Glutamatergic neuron (in vitro differentiated cells): ENCODE measurements at places on chromosomes 4 and X.

DNA sequence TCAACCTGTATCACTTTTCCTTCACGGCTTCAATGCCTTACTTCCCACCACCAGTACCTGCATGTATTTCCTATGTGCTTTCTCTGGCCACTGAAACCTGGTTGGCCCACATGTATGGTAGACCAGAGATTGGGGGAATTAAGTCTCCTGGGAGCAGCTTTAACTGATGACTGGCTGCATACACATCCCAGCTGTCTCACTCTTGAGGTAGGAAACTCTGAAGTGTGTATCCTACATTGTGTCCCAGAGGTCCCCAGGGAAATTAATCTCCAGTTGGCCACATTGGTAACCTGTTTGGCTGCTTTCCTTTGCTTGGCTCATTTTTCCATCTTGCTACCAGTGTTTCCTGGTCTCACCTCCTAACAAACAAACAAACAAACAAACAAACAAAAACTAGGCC lies 124.4 kb downstream of the ZNF827 start:
- peaks cover 21% of the 10 kb centered on the region for H3K36me3 ChIP-seq
- H3K27ac ChIP-seq: peak overlapping the region; percentile 14
- H3K27me3 ChIP-seq: peaks cover 6% of the 10 kb centered on the region
- DNase-seq: no peak
- no peak overlapping the region for H3K4me3 ChIP-seq

DNA sequence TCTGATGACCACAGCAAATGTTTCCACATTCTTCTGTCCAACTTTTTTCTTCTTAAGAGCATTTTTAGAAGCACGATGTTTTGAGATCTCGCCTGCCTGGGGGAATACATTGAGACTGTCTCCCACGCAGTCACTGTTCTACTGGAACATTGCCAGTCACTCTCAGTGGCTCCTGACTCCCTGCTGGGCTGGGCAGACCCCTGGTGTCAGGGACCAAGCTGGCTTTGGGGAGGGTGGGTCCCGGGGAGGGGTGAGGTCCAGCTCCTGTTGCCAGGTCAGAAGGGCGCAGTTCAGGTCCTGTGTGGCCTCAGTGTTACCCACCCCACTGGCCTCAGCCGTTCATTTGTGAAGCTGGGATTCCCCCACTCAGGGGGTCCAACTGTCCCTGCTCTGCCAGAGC lies 18.9 kb upstream of the ABLIM2 start:
- H3K4me1 ChIP-seq: no peaks in the 10 kb centered on the region
- no peak for DNase-seq
- H3K27me3 ChIP-seq: peaks cover under 1% of the 10 kb centered on the region
- H3K4me3 ChIP-seq: no peak overlapping the region

DNA sequence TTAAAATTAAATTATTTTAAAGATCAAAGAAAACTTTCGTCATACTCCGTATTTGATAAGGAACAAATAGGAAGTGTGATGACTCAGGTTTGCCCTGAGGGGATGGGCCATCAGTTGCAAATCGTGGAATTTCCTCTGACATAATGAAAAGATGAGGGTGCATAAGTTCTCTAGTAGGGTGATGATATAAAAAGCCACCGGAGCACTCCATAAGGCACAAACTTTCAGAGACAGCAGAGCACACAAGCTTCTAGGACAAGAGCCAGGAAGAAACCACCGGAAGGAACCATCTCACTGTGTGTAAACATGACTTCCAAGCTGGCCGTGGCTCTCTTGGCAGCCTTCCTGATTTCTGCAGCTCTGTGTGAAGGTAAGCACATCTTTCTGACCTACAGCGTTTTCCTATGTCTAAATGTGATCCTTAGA lies at the start of gene CXCL8:
CXCL8 (plus strand) TSS at position 217 of the 426 bp plus-strand sequence; CDS start at position 307, 90 bp downstream.
- H3K4me1 ChIP-seq: no peaks in the 10 kb centered on the region
- DNase-seq: no peak
- H3K4me3 ChIP-seq: no peak within 1 kb of the TSS
- no peaks in the 10 kb centered on the region for H3K27me3 ChIP-seq

- no peak overlapping the region for H3K4me3 ChIP-seq
- DNase-seq: no peak
- H3K4me1 ChIP-seq: no peaks in the 10 kb centered on the region
- H3K36me3 ChIP-seq: no peaks in the 10 kb centered on the region
- no peak overlapping the region for H3K27ac ChIP-seq
Measured at GRCh38 chr4:53315300-53315699, 50.6 kb downstream of the SCFD2 start.

DNA sequence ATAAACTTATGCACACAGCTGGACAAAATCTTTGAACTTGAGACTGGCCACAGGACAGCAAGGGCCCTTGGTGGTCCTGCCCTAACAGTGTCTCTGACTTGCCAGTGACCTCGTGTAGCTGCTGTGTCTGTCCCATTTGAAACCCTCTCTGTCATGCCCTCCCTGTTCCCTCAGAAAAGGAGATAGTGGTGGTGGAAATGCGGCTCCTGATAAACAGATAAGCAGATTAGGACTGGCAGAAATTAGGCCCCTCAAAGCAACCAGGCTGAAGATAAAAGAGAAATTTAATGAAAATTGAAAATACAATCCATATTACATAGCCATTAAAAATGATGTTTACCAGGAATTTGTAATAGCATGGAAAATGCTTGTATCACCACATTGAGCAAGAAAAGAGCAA lies 136.6 kb upstream of the ATP6AP2 start:
- H3K36me3 ChIP-seq: no peaks in the 10 kb centered on the region
- H3K4me3 ChIP-seq: no peak overlapping the region
- peaks cover 1% of the 10 kb centered on the region for H3K4me1 ChIP-seq
- H3K27ac ChIP-seq: no peak overlapping the region

- no peaks in the 10 kb centered on the region for H3K36me3 ChIP-seq
- H3K4me3 ChIP-seq: no peak overlapping the region
- no peak for DNase-seq
- H3K27ac ChIP-seq: no peak overlapping the region
- peaks cover 6% of the 10 kb centered on the region for H3K27me3 ChIP-seq
Measured at GRCh38 chrX:17854531-17854930, 6.6 kb downstream of the RAI2 start.

DNA sequence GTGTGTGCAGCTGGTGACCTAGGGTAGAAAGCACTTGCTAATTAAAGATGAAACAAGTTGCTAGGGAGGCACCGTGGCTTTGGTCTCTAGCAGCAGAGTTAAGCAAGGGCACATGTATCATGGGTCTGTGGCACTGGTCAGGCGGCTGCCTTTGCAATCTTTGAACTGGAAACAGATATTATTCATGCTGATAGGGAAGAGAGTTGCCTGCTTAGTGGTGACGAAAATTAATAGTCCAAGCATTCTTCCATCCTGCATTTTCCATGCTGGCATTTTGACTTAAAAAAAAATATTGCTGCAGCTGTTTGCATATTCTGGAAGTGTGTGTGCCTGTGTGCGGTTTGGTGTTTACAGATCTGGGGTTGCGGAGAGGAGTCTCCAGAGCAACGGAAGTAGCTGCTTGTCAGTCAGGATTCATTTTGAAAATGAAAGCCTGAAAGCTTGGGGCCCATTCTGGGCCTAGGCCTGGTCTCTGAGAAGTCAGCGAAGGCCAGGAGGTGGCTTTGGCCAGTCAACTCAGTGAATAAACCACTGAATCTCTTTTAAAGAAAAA lies 2.3 kb upstream of the SOWAHD start:
- H3K4me1 ChIP-seq: peaks cover 2% of the 10 kb centered on the region
- no peak for DNase-seq
- H3K27me3 ChIP-seq: peaks cover 1% of the 10 kb centered on the region
- no peaks in the 10 kb centered on the region for H3K36me3 ChIP-seq
- H3K4me3 ChIP-seq: no peak overlapping the region
- no peak overlapping the region for H3K27ac ChIP-seq

- H3K4me1 ChIP-seq: peaks cover 6% of the 10 kb centered on the region
- no peaks in the 10 kb centered on the region for H3K36me3 ChIP-seq
- no peak overlapping the region for H3K4me3 ChIP-seq
- H3K27ac ChIP-seq: no peak overlapping the region
- DNase-seq: no peak
- H3K27me3 ChIP-seq: no peaks in the 10 kb centered on the region
Measured at GRCh38 chr4:117893207-117893606, 141.1 kb upstream of the NDST3 start.

DNA sequence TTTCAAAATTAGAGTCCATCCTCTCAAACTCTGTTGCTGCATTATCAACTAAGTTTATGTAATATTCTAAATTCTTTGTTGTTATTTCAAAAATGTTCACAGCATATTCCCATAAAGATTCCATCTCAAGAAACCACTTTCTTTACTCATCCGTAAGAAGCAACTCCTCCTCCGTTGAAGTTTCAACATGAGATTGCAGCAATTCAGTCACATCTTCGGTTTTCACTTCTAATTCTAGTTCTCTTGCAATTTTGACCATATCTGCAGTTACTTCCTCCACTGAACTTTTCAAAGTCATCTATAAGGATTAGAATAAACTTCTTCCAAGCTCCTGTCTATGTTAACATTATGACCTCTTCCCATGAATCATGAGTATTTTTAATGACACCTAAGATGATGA lies 216.6 kb upstream of the SLC7A11 start:
- no peak overlapping the region for H3K27ac ChIP-seq
- no peak for DNase-seq
- no peak overlapping the region for H3K4me3 ChIP-seq
- no peaks in the 10 kb centered on the region for H3K27me3 ChIP-seq

DNA sequence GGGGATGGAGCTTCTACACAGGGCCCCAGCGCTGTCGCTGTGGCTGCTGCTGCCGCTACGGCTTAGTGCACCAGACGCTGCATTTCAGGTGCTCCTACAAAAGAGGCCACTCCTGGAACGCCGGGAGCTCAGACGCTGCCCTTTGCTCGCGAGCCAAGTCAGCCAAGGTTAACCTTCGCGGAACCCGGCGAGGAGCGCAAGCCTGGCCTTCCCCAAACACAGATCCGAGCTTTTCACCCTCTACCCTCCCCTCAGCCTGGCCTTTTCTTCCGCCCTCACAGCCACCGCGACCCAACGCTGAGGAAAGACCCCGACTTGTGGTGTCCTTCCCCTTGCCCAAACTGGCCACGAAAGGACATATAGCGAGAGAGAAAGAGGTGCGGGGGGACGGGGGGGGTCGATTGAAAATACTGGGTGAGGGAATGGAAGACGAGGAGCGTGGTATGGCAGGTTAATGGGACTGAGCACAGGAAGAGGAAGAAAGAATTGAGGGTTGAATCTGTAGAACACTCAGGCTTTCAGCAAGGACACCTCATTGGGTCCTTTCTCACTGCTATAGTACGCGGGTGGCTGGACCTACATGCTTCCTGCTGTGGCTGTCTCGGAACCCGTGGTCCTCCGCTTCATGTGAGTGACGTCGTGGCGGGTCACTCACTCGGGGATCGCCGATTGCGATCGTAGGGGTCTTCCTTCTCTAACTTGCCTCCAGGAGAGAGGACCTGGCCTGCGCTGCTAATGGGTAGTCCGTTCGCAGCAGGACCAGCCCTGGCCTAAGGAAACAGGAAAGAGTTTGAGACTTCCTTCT lies at the start of the genes AIMP1 and TBCK:
AIMP1 (plus strand) TSS at position 583 of the 805 bp plus-strand sequence. CDS start 8,460 bp downstream, outside the sequence.
TBCK (minus strand) TSS at position 242 of the 805 bp plus-strand sequence. CDS start 7,249 bp downstream, outside the sequence.
- H3K4me3 ChIP-seq: no peak within 1 kb of the TSS
- peaks cover 7% of the 10 kb centered on the region for H3K36me3 ChIP-seq
- no peaks in the 10 kb centered on the region for H3K4me1 ChIP-seq
- H3K27ac ChIP-seq: peak within 1 kb of the TSS; percentile 75

GRCh38 chr4:71494539-71494938 lies 155.7 kb downstream of the SLC4A4 start:
- DNase-seq: no peak
- H3K4me1 ChIP-seq: no peaks in the 10 kb centered on the region
- no peak overlapping the region for H3K27ac ChIP-seq
- H3K36me3 ChIP-seq: no peaks in the 10 kb centered on the region
- no peaks in the 10 kb centered on the region for H3K27me3 ChIP-seq
- H3K4me3 ChIP-seq: no peak overlapping the region

DNA sequence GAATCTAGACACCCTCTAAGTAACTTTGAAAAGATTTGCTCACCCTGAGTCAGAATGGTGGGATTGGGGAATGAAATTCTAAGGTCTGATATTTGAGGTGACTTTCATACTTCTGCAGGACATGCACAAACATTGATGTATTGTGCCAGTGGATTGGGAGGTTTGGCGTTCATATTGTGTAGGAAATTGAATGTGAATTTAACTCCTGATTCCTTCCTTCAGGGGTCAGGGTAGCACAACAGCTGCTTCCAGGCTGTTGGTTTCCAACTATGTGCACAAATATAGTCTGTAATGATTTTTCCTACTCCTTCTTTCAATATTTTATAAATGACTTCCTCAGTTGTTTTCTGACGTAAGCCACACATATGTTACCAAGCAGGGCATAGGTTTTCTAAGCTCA lies 3.1 kb downstream of the IL1RAPL1 start:
- no peak for DNase-seq
- H3K4me3 ChIP-seq: peak overlapping the region; percentile 15
- no peaks in the 10 kb centered on the region for H3K36me3 ChIP-seq
- peaks cover 3% of the 10 kb centered on the region for H3K4me1 ChIP-seq
- no peaks in the 10 kb centered on the region for H3K27me3 ChIP-seq

- no peak overlapping the region for H3K27ac ChIP-seq
- H3K36me3 ChIP-seq: peaks cover 5% of the 10 kb centered on the region
- no peak overlapping the region for H3K4me3 ChIP-seq
- no peaks in the 10 kb centered on the region for H3K4me1 ChIP-seq
- H3K27me3 ChIP-seq: no peaks in the 10 kb centered on the region
Measured at GRCh38 chr4:105291925-105292324, 145.2 kb downstream of the TET2 start.

DNA sequence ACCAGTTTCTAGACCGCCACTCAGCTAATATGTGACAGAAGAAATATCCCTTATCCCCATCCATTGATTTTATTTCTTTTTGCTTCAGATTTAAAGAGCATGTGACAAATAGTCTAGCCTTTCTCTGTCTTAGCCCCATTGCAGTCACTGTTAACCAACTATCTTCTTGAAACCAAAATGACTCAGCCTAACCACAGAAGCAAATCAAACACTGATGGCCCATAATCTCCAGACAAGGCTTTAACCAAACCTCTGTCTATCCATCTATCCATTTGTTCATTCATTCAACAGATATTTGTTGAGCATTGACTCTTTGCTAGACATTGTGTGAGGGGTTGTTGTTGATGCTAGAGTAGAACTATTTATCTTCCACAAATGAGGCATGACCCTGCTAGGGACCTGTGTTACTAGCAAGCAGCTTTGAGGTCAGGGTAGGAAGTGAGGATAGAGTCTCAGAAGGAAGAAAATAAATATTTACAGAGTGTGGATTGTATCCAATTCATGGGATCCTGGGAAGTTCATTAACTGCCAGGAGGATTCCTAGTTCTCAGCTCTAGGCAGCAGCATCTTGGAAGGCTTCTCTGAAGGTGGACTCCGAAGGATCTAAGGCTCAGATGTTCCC lies 22.5 kb downstream of the HNRNPH2 start:
- H3K36me3 ChIP-seq: no peaks in the 10 kb centered on the region
- no peak for DNase-seq
- H3K27me3 ChIP-seq: peaks cover 2% of the 10 kb centered on the region
- no peaks in the 10 kb centered on the region for H3K4me1 ChIP-seq
- H3K4me3 ChIP-seq: no peak overlapping the region
- no peak overlapping the region for H3K27ac ChIP-seq

DNA sequence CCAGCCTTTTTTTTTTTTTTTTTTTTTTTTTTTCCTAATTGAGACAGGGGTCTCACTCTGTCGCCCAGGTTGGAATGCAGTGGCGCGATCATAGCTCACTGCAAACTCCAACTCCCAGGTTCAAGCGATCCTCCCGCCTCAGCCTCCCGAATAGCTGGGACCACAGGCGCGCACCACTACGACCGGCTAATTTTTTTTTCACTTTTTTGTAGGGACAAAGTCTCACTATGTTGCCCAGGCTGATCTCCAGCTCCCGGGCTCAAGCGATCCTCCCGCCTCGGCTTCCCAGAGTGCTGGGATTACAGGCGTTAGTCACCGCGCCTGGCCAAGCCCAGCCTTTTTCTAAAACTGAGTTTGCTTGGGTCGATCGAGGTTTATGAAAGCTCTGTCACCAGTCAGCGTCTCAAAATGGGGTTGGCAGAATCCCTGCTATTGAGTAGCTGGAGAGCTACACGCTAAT lies 1.3 kb upstream of the OTUD5 start:
- H3K27ac ChIP-seq: peak overlapping the region; percentile 89
- H3K4me1 ChIP-seq: peaks cover 7% of the 10 kb centered on the region
- peak overlapping the region; percentile 100 for H3K4me3 ChIP-seq
- peak; percentile 18 for DNase-seq
